Stimulated activated effector memory CD8-positive, alpha-beta T cell treated with anti-CD3 and anti-CD28 coated beads, Interleukin-12 subunit alpha, Interleukin-12 subunit beta, amount 100 ng/mL, for 72 hours (primary cell): ENCODE measurements at places on chromosomes 13 and 19.

DNA sequence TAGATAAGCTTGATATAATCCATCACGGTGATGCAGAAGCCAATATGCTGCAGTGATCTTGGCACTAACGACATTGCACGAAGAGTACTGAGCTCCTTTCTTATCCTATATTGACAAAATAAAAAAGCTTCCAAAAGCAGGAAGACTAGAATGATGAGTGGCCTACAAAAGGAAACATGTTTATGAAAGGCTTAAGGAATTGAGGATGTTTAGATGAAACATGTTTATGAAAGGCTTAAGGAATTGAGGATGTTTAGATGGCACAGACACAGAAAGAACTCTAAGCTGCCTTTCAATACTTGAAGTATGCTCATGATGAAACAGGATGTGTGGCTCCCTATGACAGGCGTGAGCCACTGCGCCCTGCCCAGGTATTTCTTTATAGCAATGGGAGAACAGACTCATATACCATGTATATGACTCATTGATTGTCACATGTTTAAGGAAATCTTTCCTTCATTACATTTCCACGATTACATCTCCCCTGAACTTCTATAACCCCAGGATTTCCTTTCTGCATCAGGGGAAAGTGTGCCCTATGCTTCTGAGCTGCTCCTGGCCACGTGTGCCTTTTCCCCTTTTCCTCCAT, 690.8 kb upstream of the ARGLU1 start:
- DNase-seq, result no peak

DNA sequence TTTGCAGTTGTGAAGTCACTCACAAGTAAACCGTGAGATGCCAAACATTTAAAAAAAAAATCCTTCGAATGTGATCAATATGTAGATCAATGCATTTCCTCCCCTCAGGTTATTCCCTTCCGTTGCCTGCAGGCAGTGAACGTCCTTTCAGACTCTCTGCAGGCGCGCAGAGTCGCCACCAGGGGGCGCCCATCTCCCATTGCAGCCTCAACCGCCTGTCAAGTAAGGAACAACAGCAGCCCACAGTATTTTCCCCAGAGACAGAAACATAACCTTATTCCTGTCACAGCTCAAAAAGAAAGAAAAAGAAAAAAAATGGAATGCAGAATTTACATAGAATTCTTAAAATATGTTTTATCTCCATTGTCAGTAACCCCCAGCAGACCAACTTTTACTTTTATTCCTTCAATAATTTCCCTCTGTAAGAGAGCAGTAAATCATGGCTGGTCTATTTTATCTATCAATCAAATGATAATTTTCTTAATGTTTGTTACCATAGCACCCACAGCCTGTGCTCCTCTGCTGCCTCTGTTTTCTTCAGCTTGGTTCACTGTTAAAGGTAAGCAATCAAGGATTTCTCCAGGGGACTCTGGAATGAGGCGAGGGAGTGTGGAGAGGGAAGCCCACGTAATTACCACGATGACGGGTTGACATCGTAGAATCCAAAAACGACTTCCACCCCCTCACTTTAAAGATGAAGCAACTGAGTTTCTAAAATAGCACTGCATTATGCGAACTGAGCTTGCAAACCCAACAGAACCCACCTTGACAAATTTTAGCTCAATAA, 637.6 kb upstream of the ARGLU1 start:
- peak; percentile 53 for DNase-seq

GRCh38 chr13:51237386-51237785, 15.2 kb downstream of the FAM124A start:
- no peak for DNase-seq

GRCh38 chr19:2678044-2678671, 24.3 kb downstream of the GNG7 start:
- DNase-seq, result no peak

GRCh38 chr13:114219392-114219791, 15.3 kb upstream of the CDC16 start:
- no peak for DNase-seq

DNA sequence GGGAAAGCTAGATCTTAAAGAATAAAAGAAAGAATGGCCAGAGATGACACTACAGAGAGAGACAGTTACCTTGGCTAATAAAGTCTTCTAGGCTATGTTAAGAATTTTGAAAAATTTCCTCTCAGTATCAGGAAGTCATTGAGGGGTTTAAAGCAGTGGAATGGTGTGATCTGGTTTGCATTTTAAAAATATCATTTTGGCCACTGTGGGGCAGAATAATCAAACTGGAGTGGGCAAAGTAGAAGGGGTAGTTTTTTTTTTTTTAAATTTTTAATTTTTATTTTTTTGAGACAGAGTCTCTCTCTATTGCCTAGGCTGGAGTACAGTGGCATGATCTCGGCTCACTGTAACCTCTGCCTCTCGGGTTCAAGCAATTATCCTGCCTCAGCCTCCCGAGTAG, 4.4 kb upstream of the CNMD start:
- no peak for DNase-seq

DNA sequence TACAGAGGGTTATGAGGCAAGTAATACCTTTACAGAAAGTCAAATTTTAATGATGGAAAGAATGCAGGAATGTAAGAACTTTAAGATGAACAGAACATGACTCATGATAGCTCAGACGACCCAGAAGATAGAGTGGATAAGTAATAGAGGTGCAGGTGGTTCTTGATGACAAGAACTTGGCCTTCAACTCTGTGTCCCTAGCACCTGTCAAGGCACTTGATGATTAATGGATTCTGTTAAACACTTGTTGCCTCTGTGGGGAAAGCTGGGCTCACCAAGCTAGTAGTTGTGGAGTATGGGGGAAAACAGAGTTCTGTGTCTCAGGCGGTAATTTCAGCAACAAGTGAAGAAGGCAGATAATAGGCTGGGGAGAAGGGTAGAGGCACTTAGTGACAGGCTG, 306.2 kb downstream of the ATP8A2 start:
- DNase-seq, result no peak

GRCh38 chr19:49570138-49570856, 10.1 kb downstream of the NOSIP start:
- DNase-seq, result peak; percentile 70

GRCh38 chr13:76687467-76687866, 198.7 kb downstream of the KCTD12 start:
- DNase-seq, result no peak

GRCh38 chr13:87837946-87838345, 166.8 kb downstream of the SLITRK5 start:
- no peak for DNase-seq

GRCh38 chr19:40143612-40144011, 47.6 kb upstream of the MAP3K10 start:
- no peak for DNase-seq

GRCh38 chr13:76016799-76017400, 380.8 kb downstream of the LMO7 start:
- no peak for DNase-seq

DNA sequence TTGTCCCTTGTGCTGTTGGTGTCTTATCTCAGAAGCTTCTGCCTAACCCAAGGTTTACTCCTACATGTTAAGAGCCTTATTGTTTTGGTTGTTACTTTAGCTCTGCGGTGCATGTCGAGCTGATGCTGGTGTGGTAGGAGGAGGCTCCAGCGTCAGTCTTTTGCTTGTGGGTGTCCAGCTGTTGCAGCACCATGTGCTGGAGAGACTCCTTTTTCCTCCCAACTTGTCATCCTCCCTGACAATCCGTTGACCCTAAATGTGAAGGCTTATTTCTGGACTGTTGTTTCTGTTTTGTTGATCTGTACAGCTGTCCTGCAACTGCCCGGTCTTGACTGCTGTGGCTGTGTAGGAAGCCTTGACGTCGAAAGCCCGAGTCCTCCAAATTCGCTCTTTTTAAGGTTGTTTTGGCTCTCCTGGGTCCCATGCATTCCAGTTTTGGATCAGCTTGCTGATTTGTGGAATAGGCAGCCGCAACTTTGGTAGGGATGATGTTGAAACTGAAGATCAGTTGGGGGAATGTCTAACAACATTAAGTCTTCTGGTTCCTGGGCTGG, 15.3 kb downstream of the NAXD start:
- DNase-seq, result no peak

GRCh38 chr13:20116213-20116612, 44.6 kb downstream of the GJA3 start:
- DNase-seq, result no peak

- DNase-seq, result no peak
Measured at GRCh38 chr13:34308725-34309124, 490.8 kb downstream of the RFC3 start.
